ENCODE measurements at places on chromosomes 3 and 15.

DNA sequence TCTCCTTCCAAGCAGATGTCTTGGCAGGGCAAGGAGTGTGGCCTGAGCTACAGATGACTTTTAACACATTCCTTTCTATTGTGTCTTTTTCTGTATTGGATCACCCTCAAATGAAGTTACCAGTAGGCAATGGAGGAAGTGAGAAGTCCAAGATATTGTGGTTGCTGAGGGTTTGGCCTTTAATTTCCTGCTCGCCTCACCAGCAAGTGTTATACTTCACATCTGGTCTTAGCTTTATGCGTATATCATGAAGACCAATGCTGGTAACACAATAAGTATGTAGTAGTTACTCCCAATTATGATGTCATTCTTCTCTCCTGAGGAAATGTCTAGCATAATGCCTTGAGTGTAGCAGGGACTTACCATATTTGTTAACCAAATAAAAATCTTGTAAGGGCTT is 179.9 kb downstream of the ZIC1 start:
- DNase-seq: no peak

DNA sequence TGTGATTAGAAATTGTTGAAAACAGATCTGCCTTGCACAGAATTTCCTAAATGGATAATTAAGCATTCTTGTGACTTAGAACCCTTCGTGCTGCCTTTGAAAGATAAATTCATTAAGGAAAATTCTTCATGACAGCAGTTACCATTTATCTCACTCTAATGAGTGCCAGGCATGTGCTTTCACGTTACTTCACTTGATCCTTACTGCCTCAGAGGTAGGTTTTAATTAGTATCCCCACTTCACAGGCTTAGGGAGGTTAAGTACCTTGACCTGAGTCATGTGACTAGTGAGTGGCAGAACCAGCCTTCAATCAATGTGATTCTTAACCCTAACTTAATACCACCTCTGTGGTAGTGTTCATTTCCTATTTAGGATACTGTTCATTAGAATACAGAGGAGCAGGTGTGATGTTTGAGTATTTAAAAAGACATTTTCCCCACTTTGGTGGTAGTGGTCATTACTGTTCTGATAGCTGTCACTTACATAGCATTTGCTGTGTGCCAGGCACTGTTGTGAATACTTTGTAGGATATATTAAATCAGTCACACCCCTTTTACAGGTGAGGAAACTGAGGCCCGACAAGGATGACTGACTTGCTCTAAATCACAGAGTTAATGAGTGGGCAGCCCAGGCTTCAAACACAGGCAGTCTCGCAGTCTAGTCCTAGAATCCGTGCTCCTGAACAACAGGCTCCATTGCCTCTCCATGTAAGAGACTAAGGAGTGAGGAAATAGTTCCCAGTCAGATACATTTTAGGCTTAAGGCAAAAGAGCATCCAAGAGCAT is 57.9 kb downstream of the RLBP1 start:
- DNase-seq: no peak

DNA sequence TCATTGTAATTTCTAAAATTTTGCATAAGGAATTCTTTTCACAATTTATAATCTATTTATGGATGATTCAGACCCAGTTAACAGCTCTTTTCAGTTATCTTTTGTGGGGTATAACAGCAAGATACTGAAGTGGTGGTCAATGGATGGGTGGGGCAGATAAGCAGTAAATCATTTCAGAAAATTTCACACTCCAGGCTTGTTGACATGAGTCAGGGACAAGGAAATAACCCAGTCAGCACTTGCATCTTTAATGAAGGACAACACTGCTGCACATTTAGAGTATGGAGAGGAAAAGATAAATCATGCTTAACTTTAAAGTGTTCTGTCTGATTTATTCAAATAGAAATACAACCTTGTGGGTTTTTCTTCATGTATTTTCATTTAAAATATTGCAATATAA is 181.6 kb downstream of the ROBO1 start:
- no peak for DNase-seq

DNA sequence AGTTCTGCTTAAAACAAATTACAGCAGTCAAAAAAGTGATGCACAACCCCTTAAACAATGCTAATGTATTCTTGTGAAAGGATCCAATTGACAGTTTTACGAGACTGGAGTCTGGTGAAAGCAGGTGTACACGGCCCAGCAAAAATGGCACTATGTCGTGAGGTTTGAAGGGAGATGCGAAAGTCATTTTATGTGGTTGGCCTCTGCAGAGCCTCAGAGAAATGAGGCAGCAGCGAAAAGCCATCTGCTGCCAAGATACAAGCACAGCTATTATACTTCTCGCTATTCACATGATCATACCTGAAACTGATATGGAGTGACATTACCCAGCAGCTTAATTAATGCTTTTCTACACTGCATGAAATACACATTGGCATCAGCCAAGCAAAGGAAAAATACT is 36.4 kb downstream of the MECOM start:
- no peak for DNase-seq

Data from left ventricle myocardium inferior (tissue), 1 donor.